CD4-positive, alpha-beta T cell treated with Interleukin-17A for 4 hours (primary cell): ENCODE measurements at places on chromosomes 2 and 18.
A peak's percentile ranks its signal among the peaks of the same experiment; 100 is the strongest.

DNA sequence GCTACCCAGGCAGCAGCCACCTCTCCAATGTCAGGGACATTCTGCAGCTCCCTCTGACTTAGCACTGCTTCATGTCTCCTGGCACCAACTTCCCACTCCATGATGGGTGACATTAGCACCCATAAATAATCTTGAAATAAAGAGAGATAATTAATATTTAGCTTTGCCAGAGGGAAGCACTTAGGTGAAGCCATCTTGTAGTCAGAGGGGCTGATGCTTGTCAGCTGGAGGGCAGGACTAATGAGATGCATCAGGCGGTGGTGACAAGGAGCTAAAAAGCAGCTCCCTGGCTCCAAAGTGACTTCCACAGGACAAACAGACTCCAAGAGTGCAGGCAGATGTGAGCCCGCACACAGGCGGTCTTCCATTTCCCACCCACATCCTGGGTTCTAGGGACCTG, 153.0 kb upstream of the ID2 start:
- no peak for DNase-seq

DNA sequence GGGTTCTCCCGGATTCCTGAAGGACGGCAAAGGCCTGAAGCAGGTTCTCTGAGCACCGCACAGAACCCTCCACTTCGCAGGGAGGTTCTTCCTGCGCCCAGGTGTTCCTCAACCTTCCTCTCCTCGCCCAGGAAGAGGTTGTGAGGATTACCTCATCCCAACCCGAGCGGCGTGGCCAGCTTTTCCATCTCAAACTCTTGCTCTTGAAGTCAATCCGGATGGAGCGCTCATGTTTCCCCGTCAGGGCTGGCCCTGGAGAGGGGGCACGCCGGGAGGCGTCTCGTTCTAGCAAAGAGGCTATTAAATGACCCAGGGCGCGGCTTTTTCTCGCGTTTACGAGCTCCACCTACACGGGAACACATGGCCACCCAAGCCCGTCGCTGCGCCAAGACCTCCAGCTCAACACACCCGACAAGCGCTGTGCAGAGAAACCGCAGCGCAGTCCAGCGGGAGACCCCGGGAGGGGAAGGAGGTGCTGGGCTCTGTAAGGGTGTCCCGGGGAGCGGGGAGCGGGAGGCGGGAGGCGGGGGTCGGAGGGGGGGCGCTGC, 540 bp upstream of the RAB10 start:
- peak; percentile 47 for DNase-seq

GRCh38 chr2:215397632-215398341, 38.1 kb downstream of the FN1 start:
- DNase-seq: no peak

DNA sequence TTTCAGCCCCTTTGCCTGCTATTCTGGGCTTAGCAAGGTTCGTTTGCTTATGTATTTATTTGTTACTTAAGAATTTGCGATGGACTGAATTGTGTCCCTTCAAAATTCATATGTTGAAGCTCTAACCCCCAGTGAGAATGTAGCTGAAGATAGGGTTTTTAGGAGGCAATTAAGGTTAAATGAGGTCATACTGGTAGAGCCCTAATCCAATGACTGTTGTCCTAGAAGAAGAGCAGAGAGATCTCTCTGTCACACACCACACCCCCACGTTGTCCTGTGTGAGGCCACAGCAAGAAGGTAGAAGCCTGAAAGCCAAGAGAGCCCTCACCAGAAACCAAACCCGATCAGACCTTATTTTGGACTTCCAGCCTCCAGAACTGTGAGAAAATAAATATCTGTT, 66.7 kb downstream of the KIAA1328 start:
- DNase-seq: no peak

DNA sequence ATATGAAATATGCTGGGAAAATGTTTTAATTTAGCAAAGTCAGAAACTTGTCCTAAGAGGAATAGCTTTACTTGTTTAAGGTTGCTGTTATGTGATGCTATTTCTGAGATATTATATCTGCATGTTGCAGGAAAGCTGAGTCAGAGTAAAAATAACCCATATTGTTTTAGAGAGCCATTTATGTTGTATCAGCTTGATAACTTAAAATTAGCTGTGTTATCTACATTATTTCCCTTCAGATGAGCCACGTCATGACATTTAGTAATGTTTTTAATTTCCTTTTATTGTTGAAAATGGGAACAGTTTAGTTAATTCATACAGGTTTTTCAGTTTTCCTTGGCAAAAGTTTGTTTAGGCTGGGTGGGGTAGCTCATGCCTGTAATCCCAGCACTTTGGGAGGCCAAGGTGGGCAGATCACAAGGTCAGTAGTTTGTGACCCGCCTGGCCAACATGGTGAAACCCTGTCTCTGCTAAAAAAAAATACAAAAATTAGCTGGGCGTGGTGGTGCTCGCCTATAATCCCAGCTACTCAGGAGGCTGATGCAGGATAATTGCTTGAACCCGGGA, 55.8 kb downstream of the TTC27 start:
- no peak for DNase-seq

GRCh38 chr2:37615804-37616676, 55.4 kb downstream of the CDC42EP3 start:
- peak; percentile 83 for DNase-seq

DNA sequence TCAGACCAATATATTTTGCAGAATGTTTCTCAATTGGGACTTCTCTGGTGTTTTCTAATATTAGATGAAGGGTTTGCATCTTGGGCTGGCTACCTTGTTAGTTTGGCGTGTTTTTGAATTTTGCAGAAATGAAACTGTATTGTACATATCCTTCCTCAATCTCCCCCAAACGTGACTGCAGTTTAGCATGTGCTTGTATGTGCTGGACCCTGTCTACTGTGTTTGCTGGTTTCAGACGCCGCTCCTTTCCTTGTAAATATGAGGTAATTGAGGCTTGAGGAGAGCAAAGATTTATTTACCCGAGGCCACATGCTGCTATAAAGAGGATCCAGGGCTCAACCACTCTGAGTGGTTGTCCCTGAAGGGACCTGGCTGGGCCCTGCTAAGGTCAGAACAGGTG, 57.2 kb downstream of the NGEF start:
- no peak for DNase-seq

DNA sequence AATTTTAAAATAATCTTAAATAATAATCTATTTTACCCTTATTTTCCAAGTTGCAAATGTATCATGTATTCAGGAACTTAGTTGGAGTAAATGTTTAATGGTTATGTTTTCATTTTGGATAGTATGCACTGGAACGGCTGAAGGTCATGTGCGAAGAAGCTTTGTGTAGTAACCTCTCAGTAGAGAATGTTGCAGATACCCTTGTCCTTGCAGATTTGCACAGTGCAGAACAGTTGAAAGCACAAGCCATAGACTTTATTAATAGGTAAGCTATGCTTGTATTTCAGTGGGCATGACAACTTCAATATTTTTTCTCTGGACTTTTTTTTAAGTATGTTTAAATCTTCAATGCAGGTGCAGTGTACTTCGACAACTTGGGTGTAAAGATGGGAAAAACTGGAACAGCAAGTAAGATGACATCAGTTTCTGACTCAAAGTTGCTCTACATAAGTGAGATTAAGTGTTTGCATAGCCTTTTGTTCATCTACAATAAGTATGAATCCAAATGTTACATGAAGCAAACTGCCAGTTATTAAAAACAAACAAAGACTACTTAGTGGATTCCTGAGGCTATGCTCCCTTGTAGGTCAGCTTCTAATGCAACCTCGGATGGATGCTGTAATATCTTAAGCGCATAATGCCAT, 63.1 kb downstream of the SPOPL start:
- no peak for DNase-seq

- no peak for DNase-seq
Observed at GRCh38 chr18:48607056-48607984, 68.5 kb downstream of the CTIF start.

- DNase-seq: no peak
Observed at GRCh38 chr2:128727914-128728313, 409.2 kb upstream of the HS6ST1 start.

- DNase-seq: no peak
Observed at GRCh38 chr2:144619760-144620159, 99.8 kb upstream of the ZEB2 start.

GRCh38 chr2:225911019-225911418, 511.5 kb downstream of the NYAP2 start:
- no peak for DNase-seq

DNA sequence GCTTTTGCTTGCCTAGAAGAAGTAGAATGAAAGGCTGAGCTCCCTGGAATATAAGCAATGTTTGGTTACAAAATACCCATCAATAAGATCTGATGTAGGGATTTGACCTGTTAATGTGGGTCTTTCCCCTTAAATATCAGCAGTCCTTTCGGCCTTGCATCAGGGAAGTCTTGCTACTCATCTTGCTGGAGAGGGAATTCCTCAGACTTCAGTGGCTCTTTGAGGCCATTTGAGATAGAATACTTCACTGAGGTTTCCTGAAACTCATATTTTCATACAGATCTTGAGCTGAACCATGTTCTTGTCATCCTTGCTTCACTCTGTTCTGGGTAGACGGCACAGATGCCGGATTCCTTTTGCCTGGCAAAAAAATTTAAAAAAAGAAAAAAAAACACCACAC, 3.9 kb downstream of the TWIST2 start:
- DNase-seq: no peak

GRCh38 chr2:222038067-222038802, 260.6 kb downstream of the PAX3 start:
- DNase-seq: no peak

DNA sequence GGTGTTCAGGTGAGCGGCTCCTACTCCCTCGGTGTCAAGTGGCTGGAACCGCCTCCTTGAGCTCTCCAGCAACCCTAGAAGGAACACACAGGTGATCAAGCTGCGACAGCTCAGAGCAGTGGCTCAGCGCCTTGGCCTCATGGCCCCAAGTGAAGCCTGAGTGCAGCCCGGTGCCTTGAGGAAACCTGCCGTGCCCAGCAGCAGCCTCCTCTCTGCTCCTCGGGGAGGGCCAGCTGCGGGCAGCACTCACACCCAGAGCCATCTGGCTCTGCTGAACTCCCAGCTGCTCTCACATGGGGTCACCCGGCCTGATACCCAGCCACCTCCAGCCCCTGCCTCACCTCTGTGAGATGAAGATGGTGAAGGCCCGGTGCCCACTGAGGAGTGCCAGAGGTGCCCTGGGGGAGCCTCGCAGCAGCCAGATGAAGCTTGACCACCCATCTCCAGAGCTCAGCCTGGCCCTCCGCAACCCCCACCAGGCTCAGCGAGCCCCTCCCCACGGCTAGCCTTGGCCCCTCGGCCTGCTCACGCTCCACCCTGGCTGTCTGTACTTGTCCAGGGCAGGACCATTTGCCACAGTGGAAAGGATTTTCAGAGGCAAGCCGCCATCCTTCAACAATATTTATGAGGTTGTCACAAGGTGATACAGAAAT, 70.6 kb upstream of the RAB6C start:
- DNase-seq: no peak

DNA sequence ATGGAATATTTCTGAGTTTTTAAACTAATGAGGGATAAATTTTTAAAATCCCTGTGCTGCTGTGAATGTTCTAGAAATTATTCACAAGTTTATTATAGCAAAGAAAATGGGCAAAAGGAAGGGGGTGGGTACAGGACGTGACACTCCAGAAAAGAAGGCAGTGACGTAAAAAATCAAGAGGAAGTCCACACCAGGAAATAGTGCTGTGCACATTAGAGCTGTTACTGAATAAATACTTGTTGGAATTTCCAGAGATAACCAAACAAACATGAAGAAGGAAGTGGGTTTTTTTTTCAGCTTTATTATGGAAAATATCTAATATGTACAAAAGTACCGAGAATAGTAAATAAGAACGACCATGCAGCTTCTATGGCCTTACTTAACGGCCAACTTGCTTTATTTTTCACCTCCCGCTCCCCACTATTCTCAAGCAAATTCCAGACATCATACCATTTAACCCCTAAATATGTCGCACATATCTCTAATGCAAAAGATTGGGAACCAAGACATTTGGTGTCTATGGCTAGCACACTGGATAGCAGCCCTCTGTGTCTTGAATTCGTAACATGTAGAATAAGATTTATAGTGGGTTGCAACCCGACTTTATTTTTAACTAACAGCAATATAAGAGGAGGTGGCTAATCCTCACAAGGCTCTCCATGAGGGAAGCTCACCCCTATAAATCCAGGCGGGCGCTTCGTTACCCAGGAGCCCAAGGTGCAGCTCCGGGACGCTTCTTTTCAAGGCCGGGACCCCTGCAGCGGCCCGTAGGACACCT, 580 bp upstream of the NDUFV2 start:
- DNase-seq: no peak

- DNase-seq: no peak
Observed at GRCh38 chr2:240572141-240573031, 4.1 kb downstream of the RNPEPL1 start.

- DNase-seq: no peak
Observed at GRCh38 chr2:121382744-121383143, 97.7 kb upstream of the TFCP2L1 start.

GRCh38 chr18:63511285-63511684, 30.9 kb upstream of the SERPINB12 start:
- DNase-seq: no peak

GRCh38 chr2:56132138-56132537, 51.7 kb upstream of the CCDC85A start:
- no peak for DNase-seq

DNA sequence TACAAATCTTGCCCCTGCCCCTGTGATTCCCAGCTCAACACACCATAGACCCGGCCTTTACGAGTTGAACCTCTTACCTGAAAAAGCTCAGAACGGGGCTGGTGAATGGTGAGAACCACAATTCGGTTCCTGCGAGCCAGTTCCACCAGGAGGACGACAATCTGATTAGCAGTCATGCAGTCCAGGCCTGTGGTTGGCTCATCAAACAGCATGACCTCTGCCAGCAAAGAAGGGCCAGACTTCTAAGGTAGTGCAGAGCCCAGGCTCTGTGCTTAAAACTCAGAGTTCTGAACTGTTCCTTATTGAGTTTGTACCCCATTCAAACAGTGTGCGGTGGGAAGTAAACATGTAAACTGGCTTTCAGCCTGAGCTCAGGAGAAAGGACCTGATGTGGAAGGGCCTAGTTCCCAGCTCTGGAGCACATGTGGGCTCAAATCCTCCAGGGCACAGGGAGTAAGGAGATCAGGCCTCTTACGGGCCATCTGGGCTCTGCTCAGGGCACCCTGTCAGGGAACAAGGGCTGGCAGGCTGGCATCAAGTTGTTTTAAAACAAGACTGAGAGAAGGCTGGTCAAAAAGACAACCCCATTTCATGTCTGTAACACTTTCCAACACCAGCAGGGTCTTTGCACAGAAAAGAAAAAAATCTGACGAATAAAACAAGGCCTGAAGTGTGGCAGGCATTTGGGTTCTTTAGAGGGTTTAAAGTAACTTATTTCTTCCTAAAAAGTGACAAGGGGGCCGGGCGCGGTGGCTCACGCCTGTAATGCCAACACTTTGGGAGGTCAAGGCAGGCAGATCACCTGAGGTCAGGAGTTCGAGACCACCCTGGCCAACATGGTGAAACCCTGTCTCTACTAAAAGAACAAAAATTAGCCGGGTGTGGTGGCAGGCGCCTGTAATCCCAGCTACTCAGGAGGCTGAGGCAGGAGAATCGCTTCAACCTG, 12.1 kb downstream of the ABCG5 start:
- no peak for DNase-seq
